ENCODE measurements at places on chromosomes 7 and 10.

- no peak for DNase-seq
Observed at GRCh38 chr10:126955396-126955795, 50.2 kb downstream of the DOCK1 start.

- DNase-seq = no peak
Observed at GRCh38 chr10:1605999-1606940, 131.1 kb downstream of the ADARB2 start.

DNA sequence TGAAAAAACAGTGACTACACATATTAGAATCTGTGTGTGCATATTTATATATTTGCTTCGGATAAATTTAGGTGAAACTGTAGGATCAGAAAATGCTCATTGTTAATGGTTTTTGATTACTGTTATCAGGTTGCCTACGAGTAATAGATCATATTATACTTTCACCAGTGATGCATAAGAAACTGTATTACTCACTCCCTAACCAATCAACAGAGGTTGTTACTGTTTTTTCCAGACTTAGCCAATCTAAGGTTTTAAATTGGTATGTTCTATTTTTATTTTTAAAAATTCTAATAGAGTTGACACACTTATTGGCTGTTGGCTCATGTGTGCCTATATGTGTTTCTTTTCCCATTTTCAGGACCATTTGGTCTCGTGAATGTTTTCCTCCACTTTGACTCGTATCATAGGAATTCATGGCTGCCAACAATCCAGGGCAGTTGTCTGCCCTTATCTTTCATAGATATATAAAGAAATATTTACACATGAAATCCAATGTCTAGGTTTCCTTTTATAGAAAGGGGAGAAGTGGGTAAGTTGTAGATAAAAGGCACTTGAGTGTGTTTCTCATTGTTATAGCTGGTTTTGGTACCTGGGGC is 59.2 kb downstream of the ANLN start:
- DNase-seq = no peak

- DNase-seq = peak; percentile 59
Observed at GRCh38 chr7:52249741-52250140, 785.7 kb upstream of the POM121L12 start.

DNA sequence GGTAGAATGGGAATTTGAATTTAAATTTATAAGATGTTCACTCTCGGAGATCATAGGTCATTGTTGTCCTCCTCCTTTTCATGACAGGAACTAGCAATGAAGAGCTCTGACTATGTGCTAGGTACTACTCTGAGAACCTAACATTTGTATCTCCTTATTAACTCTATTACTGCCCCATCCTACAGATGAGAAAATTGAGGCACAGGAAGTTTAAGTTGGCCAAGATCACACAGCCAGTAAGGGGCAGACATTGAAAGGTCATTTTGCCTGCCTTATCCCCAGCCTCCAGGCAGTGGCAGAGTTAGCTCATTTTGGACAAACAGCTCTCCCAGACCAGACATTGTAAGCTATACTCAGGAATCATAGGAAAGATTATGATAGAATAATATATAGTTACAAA is 6.0 kb downstream of the SRGN start:
- no peak for DNase-seq

DNA sequence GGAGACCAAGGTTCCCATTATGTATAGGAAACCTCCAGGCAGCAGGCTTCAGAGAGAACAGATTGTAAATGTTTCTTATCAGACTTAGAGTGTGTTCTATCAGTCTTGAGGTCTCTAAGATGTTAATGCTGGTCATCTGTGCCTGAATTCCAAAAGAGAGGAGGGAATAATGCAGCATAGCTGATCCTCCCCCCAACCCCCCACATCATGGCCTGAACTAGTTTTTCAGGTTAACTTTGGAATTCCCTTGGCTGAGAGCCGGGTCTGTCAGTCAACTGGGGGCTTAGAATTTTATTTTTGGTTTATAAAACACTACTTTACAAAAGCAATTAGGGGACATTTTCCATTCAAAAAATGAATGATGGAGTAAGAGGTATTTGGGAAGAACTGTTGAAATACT is 184.3 kb downstream of the NEBL start:
- no peak for DNase-seq

DNA sequence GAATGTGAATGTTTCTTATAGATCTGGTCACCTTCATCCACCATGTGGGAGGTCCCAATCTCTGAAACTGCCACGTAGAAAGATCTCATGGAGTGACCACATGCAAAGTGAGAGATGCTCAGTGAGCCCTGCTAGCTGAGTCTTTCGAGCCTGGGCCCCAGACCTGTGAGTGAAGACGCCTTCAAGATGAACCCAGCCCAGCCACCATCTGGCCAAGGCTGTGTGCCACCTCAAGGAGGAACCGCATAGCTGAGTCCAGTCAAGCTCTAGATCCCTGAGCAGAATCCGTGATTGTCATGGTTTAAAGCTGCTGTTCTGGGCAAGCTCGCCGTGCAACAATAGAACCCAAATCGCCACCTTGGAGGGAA is 20.2 kb upstream of the PPIF start:
- no peak for DNase-seq

- no peak for DNase-seq
Observed at GRCh38 chr7:142443216-142444010, 185.6 kb upstream of the PRSS58 start.

DNA sequence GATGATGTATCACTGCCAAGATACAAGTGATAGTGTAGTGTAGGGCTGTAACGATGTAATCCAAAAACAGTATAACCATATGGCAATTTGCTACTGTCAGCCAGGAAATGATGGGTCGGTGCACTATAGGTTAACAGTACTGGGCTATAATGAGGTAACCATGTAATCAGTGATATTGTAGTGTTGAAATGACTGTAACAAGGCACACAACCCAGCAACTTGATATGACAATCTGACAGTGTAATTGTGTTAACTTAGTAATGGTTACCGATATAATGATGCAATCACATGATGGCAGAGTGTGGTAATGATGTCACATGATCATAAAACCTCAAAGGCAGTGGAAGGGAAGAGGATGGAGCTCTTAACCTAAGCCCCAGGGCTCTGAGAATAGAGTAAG is 73.8 kb upstream of the SLF2 start:
- no peak for DNase-seq

GRCh38 chr10:71708301-71708703 is 11.3 kb downstream of the C10orf105 start:
- DNase-seq = peak; percentile 78

DNA sequence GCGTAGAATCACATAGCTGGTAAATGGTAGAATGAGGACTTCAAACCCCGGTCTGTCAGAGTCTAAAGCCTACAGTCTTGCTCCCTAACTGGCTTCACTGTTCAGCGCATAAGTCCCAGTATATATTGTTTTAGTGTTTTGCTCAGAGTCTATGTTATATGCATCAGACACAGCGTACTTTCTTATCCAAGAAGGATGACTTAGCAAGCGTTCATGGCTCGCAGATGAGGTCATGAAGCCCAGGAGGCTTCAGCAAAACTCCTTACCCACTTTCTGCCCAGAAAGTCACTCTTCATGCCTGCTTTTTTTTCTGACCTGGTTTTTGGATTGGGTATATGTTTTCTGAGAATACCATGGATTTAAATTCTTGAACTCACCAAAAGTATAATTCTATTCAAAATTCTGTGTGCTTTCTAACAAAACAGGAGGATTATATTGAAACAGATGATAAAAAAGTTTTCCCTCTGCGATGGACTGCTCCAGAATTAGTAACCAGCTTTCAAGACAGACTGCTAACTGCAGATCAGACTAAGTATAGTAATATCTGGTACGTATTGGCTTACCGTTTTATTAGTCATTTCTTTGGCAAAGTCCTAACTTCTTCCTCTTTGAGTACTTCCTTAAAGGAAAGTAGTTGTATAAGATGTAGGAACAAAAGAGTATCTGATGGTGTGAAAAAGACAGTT is 24.6 kb upstream of the BHLHA15 start:
- no peak for DNase-seq

GRCh38 chr10:37700886-37701780 is 156.3 kb downstream of the ZNF248 start:
- no peak for DNase-seq

GRCh38 chr7:129136887-129137642 is 7.4 kb upstream of the TSPAN33 start:
- DNase-seq = no peak

DNA sequence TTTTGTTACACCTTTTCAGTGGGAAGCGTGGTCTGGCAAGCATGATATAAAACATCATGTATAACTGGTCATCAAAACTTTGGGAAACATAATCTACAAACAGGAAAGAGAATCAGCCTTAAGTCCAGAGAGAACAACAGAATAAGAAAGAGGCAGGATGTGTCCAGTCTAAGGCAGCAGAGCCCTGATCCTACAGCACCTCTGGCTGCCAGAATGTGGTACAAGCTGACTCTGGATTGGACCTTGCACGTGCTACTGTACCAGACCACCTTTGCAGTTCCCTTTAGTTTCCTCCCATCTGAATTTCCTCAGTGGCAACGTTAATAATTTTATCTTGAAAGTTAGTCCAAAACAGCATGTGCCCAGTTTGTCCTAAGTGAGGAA is 824.6 kb upstream of the IGFBP3 start:
- DNase-seq = no peak

GRCh38 chr7:602341-603141 is 82.9 kb upstream of the PDGFA start:
- DNase-seq = no peak

- no peak for DNase-seq
Observed at GRCh38 chr10:5964736-5965135, 12.6 kb downstream of the IL15RA start.

GRCh38 chr7:12360948-12361347 is 42.7 kb downstream of the VWDE start:
- no peak for DNase-seq

GRCh38 chr7:24133691-24134090 is 150.3 kb upstream of the NPY start:
- no peak for DNase-seq

- no peak for DNase-seq
Observed at GRCh38 chr10:92177546-92177945, 113.3 kb downstream of the CPEB3 start.

GRCh38 chr10:20406281-20407104 is 490.6 kb downstream of the NEBL start:
- no peak for DNase-seq

Measured in NCI-H82 (cell line).